NCI-H2081 treated with DMSO at 0.1 percent for 48 hours (cell line): ENCODE measurements at places on chromosomes 12 and 14.

GRCh38 chr14:70735043-70735442, 74.3 kb downstream of the MAP3K9 start:
- DNase-seq: no peak

GRCh38 chr14:57352396-57353170, 37.8 kb upstream of the NAA30 start:
- no peak for DNase-seq

GRCh38 chr12:103975368-103975767, 9.7 kb downstream of the TDG start:
- no peak for DNase-seq

GRCh38 chr12:93950311-93950710, 198.1 kb upstream of the PLXNC1 start:
- no peak for DNase-seq
